Activated CD8-positive, alpha-beta memory T cell treated with anti-CD3 and anti-CD28 coated beads for 4 hours (primary cell): ENCODE measurements at places on chromosomes 4 and X.

DNA sequence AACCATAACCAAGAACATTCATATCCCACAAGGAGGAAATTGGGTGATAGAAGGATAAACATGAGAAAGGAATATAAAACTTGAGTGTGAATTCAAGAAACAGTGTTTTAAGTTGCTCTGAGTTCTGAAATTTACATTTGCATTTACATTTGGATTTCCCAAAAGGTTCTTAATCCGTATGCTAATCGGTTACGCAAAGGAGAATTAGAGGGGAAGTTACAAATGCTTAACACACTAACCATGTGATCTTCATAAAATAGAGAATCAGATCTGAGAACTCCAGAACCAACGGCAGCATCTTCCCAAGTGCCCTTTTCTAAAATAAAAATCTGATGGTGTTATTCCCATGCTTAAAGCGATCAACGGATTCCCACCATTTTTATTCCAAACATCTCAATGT, 48.0 kb downstream of the PROM1 start:
- DNase-seq: no peak

GRCh38 chrX:155313766-155314165, 20.6 kb downstream of the CLIC2 start:
- no peak for DNase-seq

- no peak for DNase-seq
Measured at GRCh38 chr4:169940460-169940859, 85.7 kb downstream of the MFAP3L start.

DNA sequence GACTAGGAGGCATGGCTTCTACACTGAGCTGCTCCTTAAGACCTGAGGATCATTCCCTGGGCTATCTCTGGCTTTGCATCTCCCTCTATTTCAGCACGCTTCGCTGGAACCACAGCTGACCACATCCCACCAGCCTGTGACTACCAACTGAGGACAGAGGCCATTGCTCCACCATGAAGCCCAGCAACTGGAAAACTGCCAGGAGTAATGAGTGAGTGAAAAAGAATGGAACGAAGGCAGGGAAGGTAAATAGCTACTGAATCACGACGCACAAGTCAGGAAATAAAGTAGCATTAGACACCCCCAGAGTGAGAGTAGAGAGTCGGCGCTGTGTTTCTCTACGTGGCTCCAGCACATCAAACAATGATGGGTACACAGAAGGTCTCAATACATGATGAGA, 314.7 kb downstream of the LDB2 start:
- no peak for DNase-seq

- no peak for DNase-seq
Measured at GRCh38 chr4:141638230-141638629, 1.8 kb downstream of the IL15 start.

DNA sequence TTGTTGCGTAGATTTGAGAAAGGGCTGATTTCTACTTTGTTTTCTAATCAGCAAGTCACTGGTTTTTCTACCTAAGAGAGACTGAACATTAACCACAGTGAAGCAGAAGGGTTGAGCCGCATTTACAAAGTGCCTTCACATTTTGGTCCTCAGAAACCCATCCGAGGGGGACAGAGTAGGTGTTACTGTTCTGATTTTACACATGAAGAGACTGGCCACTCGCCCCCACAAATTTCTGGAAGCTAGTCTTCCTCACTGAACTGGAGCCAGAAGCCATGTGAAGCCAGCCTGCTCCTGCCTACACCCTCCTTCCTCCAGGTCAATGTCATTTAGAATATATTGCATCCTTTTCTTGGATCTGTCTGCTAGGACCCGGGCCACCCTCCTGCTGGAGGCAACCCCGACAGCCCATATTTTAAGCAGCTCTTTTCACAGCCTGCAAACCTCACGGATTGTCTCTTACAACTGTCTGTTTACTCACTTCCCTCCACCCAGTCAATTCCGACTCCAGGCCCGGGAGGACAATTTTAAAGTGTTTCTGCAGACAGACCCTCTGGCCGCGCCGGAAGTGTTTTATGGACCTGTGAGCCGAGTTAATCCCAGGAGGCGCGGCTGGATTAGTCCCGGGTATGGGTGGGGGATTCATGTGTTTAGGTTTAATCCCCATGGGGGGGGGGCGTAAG, 73.2 kb upstream of the BCOR start:
- no peak for DNase-seq

- no peak for DNase-seq
Measured at GRCh38 chr4:1218634-1219565, 30.0 kb downstream of the CTBP1 start.

- no peak for DNase-seq
Measured at GRCh38 chrX:70313503-70313902, 23.6 kb downstream of the KIF4A start.

DNA sequence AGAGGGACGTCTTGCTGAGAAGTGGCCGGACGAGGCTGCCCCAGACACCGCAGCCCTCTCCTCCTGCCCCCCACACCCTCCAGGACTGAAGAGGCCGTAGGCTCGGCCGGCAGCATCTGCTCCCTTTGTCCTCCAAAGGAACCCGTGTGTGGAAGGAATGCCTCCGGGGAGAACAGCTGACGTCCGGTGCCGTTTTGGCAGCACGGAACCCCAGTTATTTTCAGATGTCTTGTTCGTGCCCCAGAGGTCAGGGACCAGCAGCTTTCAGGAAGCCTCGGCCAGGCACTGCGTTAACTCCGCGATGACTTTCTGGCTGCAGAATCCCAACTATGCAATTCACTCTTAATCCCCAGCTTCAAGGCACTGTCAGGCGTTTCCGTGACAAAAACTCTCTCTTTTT, 10.9 kb upstream of the PPP2R3B start:
- DNase-seq: no peak

DNA sequence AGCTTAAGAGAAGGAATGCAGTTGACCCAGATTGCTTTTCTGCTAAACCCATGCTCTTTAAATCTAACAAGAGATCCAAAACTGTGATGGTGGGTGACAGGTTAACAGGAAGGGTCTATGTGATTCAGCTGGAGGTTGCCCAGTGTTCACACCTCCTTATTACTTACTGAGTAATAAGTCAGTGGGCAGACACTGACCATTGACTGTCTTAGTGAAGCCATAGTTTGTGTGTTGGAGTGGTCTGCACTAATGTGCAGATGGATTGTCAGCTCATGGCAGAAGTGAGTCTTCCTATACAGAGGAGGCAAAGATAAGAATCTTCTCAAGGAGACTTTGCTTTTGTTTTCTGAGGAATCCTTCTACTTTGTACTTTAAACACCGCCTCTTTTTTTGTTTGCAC, 15.2 kb upstream of the RUFY3 start:
- DNase-seq: no peak

GRCh38 chr4:166737430-166737829, 496.9 kb downstream of the SPOCK3 start:
- no peak for DNase-seq

DNA sequence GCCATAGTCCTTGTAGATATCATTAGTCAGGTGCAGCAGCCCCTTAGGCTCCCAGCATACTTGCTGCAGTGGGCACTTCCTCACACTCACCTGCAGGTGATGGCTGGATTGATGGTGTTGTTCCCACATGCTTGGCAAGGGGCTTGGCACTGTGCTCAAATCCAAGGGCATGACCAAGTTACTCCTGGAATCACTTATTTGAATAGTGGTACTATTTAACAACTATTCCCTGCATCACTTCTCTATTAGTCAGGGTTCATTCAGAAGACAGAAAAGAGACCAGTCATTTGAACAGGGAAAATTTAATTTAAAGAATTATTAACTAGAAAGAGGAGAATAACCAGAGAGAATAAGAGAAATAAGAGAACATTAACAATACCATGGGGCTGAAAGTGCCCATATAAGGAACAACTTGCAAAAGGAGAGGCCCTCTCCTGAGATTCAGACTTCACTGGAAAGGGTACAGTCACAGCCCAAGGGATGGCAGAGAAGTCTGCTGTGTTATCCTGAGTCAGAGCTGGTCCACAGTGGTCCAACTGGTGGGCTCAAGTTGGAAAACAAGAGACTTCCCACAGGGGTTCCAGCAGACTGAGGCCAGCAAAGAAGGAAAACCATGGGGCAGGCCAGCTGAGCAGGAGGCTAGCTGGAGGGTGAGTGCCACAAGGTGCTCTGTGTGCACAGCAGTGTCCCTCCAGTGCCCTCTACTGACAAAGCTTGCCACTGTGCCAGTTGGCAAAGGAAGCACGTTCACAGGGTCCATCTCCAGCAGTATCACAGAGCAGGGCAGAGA, 9.8 kb downstream of the SPP1 start:
- DNase-seq: no peak

DNA sequence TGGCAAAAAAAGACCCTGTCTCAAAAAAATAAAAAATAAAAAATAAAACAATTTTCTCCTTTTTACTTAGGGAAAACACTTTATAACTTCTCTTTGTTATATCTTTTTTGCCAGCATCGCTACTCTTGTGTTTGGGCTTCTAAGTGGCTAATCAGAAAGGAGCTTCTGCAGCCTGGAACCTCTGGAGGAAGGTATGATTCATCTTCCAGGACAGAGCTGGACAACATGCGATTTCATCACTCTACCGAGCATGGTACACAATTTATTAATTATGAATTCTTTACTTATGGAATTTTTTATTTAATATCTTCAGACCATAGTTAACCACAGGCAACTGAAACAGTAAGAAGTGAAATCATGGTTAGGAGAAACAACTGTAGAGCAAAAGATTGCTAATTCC, 1254.3 kb upstream of the AGA start:
- DNase-seq: no peak

- DNase-seq: no peak
Measured at GRCh38 chr4:89256203-89256800, 51.3 kb downstream of the GPRIN3 start.

DNA sequence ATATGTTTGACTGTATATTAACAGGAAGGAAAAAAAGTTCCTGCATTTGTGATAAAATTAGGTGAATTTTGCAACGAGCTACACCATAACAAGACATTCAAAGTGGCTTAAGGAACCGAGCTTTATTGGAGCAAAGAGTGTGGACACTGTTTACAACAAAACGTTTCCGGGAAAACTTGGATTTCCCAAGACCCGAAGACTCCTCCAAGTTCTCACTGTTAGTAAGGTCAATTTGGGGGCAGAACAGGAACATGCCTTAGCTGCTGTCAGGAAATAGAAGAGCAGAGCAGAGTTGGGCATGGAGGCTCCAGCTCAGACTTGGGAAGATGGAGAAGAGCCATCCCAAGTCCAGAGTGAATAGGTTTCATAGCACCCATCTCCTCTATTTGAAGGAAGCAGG, 16.5 kb downstream of the ADH6 start:
- DNase-seq: no peak

GRCh38 chr4:140342620-140343019, 30.8 kb upstream of the SCOC start:
- DNase-seq: no peak

DNA sequence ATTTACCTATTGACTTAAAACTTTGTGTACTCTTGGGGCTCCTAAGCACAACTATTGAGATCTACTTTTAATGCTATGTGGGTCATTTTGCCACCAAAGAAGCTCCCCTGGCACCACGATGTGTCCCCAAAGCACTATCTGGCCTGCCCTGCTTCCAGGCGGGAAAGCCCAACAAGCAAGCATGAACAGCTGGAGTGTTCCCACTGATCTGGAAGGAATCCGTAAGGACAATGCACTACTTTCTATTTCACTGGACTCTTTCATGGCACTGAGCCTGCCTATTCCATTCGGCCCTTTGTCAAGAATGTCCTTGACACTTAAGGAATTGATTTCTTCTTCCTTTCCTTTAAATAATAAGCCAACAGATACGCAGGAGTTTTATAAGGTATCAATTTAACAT, 38.8 kb downstream of the GRIA3 start:
- no peak for DNase-seq

DNA sequence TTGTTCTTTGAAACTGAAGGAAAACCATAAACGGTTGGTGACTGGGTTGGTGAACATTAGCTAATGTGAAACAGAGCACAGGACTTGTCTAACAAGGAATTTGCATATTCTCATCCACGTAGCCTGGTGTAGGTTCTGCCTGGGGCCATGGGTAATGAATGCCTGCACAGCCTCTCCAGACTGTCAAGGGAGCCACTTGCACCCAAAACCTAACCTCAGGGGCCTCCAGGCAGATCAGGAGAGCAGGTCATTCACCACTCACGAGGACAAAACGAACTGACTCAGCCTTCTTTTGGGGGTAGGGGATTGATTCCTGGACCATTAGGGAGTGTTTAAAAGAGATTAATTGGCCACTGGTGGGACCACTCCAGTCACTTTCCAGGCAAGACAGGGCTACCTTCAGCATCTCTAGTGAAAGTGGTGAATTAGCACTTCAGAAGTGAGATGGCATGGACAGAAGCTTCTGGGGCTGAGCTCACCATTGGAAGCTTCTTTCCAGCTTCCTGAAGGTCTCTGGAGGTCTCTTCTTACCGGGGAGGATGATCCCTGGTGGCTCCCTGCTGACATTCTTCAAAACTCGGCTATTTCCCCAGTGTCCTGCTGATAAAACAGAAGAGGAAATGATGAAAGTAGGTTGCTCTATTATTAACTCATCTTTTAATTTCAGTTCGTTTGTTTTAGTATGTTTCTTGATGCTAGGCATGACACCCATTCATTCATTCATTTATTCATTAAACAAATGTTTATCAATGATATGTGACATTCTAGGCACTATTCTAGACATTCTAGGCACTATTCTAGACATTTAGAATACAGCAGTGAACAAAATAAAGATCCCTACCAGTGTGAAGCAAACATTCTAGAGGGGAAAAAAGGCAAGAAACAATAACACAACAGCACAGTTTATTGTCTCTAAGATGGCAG, 104.5 kb upstream of the LNX1 start:
- DNase-seq: no peak

DNA sequence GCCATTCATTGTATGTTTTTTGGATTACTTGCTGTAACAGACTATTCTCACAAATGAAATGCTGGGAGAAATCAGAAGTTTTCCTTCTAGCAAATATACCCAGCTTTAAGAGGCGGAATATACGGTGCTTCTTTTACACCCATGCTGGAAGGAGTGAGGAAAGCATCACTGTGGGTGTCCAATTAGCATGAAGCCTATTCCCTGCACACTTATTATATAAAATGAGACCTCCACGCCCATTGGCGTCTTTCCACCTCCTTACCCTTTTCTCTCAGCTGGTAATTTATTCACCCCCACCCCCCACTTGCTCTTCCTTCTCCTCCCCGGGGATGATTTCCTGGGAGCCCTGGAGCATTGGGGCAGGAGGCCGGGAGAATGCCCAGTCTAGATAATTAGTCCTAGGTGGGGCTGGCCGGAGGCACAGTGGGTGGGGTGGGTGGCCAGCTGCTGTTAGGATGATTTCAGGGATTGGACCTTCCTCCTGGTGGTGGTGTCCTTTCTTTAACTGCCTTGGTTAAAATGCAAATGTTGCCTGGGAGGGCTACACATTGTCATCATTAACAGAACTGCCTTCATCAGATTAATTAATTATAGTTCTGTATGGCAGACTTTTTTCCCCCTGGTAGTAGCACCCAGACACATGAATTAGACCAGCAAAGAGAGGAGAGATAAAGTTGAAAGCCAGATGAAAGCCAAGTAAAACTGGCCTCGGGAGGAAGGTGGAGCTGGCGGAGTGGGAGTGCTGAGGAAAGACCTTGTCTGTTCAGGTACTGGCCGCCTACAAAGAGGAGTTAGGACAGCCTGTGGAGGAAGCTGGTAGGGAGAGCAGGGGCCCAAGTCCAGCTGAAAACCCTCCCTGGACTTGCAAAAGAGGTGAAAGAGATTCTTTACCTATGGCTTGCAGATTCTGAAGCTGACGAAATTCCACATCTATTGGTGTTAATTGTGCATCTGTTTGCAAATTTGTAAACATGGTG, 11.4 kb downstream of the SHROOM2 start:
- no peak for DNase-seq
